MM.1S (cell line): ENCODE measurements at places on chromosomes 11 and 22.

GRCh38 chr11:8567602-8568198, 26.3 kb downstream of the STK33 start:
- DNase-seq = no peak

GRCh38 chr11:128874427-128874826, 7.3 kb upstream of the KCNJ1 start:
- DNase-seq = no peak

GRCh38 chr11:8426076-8426475, 162.4 kb upstream of the LMO1 start:
- DNase-seq = no peak

- DNase-seq = no peak
Observed at GRCh38 chr11:13680501-13681264, 12.2 kb downstream of the FAR1 start.

- no peak for DNase-seq
Observed at GRCh38 chr11:101127699-101128570, 1.7 kb downstream of the PGR start.

GRCh38 chr11:113487622-113488021, 12.4 kb upstream of the DRD2 start:
- no peak for DNase-seq

DNA sequence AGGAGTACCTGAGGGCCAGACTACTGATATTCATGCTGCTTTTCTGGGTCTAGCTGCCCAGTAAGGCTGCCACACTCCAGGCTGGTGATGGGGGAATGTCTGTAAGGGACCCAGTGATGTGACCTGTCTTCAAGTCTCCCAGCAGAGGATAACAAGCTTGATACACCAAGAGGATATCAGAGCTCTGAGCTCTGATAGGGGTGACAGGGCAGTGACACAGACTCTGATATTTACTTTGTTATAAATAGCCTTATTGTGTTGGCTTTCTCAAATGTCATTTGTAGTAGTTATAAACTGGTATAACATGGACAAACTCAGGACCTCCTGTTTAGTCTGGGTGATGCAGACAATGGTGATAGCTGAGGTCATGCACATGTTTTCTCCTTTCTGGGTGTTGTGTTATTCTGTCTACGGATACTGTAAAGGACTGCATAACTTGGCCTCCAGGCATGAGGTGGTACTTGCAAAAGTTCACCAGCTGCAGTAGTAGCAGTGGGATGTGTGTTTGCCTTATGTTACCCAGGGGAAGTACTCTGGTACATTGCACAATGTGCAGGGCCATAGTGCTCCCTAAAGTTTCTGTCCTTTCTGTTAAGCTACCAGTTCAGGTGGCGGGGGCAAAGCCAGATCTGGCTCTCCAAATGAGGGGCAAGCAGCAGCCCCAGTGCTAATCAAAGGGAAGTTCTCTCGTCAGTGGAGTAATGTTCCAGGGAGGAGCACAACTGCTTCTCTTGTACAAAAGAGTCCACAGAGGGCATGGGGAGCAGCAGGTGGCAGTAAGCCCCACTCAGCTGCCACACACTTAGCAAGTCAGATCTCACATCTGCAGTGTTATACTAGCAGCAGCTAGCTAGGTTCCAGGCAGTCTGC, 812.2 kb downstream of the JRKL start:
- DNase-seq = no peak

DNA sequence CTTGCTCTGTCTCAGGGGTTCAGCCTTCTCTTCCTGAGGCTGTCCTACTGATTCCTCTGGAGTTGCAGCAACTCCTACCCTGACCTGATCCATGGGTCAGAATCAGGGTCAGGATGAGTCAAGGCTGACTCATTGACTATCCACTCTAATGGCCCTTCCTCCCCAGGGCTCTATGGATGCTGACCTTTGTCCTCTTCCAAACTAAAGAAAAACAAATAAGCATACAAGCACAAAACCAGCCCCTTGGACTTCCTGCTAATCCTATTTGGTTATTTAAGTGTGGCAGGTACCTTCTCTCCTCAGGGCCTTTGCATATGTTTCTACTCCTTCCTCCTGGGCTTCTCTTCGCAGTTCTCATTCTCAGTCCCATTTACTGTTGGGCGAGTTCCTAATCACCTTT, 204.5 kb upstream of the NAV2 start:
- DNase-seq = no peak

GRCh38 chr11:41982975-41983374, 523.5 kb upstream of the LRRC4C start:
- no peak for DNase-seq

DNA sequence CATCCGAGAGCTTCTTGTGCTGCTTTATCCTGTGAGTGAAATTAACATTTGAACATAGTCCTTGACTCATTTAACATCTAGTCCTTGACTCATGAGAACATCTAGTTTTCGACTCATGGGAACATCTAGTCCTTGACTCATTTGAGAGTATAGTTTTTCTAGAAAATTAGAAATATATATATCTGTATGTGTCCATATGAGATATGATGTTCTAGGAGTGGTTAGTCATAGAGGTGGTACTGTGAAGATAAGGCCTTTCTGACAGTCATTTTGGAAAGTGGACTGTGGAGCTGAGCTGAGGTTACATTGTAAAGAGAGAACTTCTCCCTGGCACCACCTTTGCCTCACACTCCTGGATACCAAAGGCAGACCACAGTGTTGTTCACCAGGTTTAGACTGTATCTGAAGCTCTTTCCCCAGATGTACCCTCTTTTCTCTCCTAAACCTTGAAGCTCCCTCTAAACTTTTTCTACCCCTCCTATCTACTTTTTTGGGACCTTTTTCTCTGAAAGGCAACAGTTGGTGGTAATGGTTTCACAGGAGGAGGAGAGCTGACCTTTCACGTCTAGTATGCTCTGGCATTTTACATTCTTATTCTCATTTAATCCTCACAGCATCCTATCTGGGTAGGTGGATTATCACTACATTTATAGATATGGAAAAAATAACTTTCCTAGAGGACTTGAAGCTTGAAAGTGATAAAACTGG, 67.2 kb downstream of the PPP2R1B start:
- DNase-seq = no peak

GRCh38 chr11:95262994-95263765, 32.2 kb upstream of the SESN3 start:
- no peak for DNase-seq

- no peak for DNase-seq
Observed at GRCh38 chr22:31829505-31829904, 75.7 kb downstream of the DEPDC5 start.

- no peak for DNase-seq
Observed at GRCh38 chr11:117855186-117855845, 21.1 kb downstream of the FXYD6 start.

DNA sequence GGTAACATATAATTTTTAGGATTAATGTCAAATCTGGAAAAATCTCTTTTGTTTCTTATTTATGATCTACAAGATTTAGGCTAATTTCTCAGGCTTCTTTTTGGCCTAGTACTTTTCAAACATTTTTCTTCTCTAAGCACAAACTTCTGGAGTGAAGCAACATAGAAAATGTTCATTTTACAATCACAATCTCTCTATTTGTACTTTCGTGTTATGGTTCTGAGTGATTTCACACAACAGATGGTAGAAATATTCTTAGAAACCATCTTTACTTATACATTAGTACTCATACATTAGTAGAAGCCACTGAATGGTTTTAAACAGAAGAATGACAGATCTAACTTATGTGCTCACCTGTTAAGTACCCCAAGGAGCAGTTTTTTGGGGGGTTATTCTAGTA, 106.3 kb upstream of the ANO3 start:
- DNase-seq = no peak

DNA sequence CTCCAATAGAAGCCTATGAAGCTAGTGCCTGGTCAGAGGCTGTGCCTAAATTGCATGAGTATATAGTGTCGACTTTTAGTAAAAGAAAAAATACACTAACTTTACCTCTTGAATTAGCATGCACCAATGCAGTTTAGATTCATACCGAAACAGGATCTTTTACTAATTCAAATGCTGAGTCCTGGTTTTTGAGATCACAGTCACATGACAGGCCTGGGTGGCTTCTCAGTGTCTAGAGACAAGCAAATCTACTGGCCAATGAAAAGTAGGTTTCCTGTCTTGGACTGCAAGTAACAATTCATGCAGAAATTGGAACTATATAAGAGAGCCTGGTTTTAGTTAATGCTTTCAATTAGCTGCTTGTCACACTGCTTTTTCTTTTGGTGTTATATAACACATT, 7.2 kb downstream of the ARHGEF12 start:
- DNase-seq = peak; percentile 91

DNA sequence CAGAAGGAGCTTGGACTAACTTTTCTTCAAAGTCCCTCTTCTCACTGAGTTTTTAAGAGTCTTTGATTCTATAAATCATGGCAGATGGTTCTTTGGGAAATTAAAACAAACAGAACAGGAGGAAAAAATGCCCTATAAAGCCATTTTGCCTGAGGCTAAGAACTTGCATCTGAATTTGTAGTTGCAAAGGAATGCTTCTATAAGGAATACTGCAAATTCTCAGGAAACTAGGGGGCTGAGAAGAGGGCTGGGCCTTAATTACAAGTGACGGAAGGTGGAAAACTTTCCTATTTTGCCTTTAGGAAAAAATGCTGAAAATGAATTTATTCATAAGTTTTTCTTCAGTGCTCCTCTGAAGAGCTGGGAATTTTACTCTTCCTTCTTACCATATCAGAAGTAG, 90.0 kb upstream of the NARS2 start:
- no peak for DNase-seq

GRCh38 chr11:44313761-44314489, 4.0 kb upstream of the ALX4 start:
- no peak for DNase-seq

DNA sequence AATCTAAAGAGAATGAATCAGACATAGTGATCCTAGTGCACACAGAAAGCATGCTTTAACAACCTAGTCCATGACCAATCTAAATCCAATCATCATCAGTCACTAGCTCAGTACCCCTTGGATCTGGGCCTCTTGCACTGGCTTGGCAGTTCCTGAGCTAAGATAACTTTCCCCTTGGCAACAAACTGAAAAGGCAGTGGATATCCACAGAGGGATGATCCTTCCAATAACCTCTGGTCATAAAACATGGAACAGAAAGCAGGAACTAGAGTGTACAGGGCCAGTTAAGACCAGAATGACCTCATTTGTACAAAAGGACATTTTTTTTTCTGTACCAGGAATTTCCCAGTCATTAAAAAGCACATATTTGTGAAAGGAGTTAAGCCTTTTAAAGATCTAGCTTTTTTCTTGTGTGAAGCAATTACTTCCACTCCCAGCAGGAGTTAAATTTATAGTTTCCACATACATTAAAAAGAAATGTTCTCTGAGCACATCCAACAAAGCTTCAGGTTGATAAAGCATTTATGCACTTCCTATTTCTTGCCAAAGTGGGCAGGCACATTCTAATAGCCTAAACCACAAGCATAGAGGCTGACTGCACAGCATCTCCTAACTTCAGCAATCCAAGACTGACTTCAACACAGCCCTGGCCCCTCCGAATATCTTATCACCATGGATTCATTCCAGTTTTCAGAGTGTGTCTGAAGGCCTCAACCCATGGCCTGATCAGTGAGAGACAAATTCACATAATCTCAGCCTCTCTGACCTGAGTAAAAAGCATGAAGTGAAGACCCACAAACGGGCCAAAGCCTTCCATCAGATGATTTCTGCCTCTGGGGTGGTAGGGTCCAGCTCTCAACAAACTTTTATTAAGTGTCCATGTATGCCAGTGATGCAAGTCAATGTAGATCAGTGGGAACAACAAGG, 29.9 kb downstream of the GUCY1A2 start:
- no peak for DNase-seq

DNA sequence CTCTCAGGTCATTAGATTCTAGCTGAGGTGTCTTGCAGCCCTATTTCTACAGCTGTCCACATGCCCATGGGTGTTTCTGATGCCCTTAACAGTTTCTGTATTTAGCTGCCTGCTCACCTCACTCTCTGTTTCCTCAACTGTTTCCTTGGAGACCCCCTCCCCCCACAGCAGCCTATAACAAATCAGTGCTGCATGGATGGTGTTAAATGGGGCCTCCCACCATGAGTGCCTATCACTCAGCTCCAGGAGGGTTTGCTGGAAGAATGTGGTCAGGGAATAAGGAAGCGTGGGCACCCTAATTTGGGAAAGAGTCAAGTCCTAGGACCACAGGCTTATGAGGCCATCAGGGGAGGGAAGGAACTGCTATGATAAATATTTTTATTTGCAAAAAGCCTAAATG, 8.6 kb downstream of the KLHL35 start:
- DNase-seq = no peak

GRCh38 chr11:106152824-106153223, 75.4 kb downstream of the AASDHPPT start:
- DNase-seq = no peak

DNA sequence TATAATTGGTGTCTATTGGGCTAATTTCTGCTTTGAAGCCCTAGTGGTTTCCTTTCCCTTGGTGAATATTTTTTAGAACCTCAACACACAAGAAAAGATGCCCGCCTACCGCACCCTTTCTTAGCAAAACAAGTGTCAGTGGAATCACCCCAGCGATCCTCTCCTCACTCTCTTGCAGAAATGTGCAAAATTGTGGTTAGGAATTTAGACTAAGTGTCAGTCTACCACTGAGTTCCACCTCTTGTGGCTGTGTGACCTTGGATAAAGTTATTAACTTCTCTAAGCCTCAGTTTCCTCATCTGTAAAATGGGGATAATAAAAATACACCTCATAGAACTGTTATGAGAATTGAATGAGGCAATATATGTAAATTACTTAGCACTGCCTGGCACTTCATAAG, 5.3 kb upstream of the JAML start:
- no peak for DNase-seq
